Epithelial cell of proximal tubule (primary cell): ENCODE measurements at places on chromosomes 11 and 22. TPM values are rescaled to one million over a fixed set of nuclear protein-coding genes. Genes with fewer than 3 reads are reported as not detected.

Gene NXPE2
- not detected in 2 replicates for total RNA-seq

GRCh38 chr11:67276781-67277230 lies 10.5 kb downstream of the GRK2 start:
- DNase-seq = no peak

Gene ANKK1
- total RNA-seq = 0.17 TPM in 1 of 2 replicates, not detected in the other

- DNase-seq = no peak
Observed at GRCh38 chr11:47033439-47033838, 96.9 kb downstream of the CSTPP1 start.

Gene ZNRF3
- 12.2 and 15.6 TPM in 2 replicates for total RNA-seq

DNA sequence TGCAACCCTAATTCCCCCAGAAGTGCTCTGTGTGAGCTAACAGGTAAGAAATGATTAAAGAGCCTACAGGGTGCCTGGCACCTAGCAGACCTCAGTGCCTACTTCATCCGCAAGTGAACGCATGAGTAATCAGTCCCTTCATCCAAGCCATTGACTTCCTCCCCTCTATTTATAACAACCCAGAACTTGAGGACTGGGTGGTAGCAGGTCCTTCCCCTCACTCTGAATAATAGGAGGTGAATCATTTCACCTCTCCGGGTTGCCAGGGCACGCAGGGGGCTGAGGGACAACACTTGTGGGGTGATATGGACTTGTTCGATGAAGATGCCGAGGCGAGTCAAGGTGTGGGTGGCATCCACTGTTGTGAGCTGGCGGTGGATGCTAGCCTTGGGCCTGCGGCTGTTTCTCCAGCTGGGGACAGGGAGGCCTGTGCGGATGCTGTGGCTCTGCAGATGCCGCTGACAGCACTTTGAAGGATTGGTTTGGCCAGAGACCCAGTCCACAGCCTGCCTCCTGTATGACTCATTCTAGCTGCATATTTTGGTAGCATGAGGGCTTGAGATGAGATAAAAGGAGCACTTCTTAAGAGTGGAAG lies 11.7 kb upstream of the SORL1-AS1 start:
- no peak for DNase-seq

- no peak for DNase-seq
Observed at GRCh38 chr11:118921929-118922744, 3.6 kb downstream of the BCL9L start.

DNA sequence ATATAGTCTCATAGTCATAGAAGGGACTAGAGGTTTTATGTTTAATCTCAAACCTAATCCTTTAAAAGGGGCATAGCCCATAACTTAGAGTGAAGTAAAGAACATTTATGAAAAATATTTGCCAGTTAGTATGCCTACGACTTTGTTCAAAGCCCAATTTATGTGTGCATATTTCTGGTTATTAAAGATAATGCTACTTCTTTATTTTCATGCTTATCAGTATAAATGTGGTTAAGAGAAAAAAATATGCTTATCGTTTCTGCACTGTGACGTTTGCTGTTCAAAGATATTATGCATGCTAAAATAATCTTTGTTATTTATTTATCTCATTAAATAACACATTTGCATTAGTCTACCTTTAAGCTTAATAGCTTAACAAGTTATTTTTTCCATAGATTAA lies 343.9 kb downstream of the DYNC2H1 start:
- no peak for DNase-seq

- DNase-seq = no peak
Observed at GRCh38 chr11:11247086-11247485, 106.0 kb downstream of the CSNK2A3 start.

- no peak for DNase-seq
Observed at GRCh38 chr11:133843454-133843987, 1.8 kb downstream of the SPATA19 start.

GRCh38 chr11:71843858-71844257 lies 10.9 kb downstream of the DEFB108B start:
- DNase-seq = no peak

DNA sequence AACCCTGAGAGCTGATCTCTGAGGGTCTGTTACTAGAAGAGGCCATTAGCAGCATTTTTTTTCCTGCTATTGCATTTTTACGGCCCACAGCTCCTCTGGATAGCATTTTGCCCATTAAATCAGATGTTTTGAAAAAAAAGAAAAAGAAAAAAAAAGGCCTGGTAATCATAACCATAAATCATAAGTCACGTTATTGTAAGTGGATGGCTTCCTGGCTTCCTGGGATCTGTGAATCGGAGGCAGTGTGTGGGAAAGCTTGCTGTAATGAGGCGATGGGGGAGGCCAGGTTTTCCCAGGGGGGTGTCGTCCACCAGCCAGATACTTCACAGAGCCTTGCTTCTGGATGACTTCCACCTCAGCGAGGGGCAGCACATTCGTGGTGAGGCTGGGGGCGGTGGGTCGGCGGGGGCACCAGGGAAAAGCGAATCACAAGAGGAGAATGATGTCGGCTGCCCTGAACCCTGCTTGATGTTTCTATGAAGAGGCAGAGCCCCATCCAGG lies 106.5 kb upstream of the SYT13 start:
- DNase-seq = no peak

- DNase-seq = no peak
Observed at GRCh38 chr22:43263645-43264514, 76.9 kb upstream of the TTLL12 start.

- no peak for DNase-seq
Observed at GRCh38 chr11:88680806-88681205, 343.3 kb upstream of the CTSC start.

- DNase-seq = peak; percentile 22
Observed at GRCh38 chr11:121575250-121575962, 122.6 kb upstream of the SORL1-AS1 start.

Gene GGT1
- 14.5 and 32.1 TPM in 2 replicates for total RNA-seq

GRCh38 chr11:117743121-117743815 lies 53.7 kb downstream of the DSCAML1 start:
- DNase-seq = no peak

DNA sequence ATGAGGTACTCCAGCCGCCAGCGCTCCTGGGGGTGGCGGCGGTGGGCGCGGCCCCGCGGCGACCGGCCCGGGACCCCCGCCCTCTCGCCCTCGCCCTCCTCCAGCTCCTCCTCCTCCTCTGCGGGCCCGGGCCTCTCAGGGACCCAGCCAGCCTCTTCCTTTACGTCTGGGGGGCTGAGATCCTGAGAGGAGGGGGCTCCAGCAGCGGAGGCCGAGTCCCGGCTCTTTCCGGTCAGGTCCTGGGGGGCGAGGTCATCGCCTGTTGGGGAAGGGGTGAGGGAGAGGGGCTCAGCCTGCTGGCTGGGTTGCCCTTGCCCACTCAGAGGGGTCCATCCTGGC lies 4.3 kb downstream of the ZFTA start:
- no peak for DNase-seq

DNA sequence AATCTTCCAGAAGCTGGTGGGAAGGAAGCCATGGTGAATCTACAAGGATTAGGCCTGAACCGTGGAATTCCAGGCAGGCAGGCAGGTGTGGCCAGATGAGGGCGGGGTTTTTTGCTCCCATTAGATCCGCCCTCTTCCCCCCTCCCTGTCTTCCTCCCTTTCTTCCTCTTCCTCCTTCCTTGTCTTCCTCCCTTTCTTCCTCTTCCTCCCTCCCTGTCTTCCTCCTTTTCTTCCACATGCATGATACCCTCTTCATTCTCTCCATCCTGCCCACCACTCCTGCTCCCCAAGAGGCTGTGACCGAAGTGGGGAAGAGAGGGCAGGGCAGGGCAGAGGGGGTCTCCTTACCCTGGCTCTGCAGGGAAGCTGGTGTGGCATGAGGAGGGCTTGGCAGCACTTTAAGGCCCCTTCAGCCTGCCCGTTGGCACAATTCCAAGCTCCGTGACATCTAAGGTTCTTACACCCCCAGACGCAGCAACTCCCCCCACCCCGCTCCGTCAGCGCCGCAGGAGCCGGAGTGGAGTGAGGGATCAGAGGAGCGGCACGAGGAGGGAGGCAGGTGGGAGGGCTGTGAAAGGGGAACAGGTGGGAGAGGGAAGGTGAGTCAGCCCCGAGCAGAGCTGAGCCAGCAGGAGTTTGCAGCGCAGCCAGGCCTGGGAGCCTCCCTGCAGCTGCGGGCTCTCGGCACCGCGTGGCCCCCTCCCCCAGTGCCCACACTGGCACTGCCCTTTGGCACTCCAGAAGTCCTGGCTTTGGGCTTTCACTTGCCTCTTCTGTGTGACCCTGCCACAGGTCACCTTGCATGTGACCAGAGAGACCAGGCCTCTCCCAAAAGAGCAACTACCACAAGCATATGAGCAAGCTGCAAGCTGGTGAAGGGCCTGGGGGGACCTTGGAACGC lies 32.1 kb downstream of the KCNJ4 start:
- no peak for DNase-seq

Gene CCDC81
- total RNA-seq = 0.81 TPM in 1 of 2 replicates, not detected in the other

DNA sequence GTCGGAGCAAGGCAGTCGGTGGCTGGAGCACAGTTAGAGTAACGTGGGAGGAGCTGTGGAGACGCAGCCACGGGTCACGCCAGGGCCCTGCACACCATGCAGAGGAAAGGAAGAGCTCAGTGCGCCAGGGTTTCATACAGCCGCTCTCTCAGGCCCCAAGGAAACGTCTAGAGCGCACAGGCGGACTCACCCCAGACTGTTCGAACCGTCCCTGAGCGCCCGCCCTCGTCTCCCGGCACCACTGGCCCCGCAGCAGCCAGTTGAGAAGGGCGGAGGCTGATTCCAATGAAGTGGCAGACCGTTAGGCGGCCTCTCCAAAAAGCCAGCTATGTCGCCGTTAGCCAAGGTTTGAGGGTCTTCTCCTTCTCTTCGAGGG lies 483 bp upstream of the HYLS1 start:
- no peak for DNase-seq

- no peak for DNase-seq
Observed at GRCh38 chr11:127674754-127675153, 674.2 kb upstream of the KIRREL3 start.

Gene OR8D1
- total RNA-seq = not detected in 2 replicates

GRCh38 chr11:95276139-95276538 lies 45.1 kb upstream of the SESN3 start:
- no peak for DNase-seq

- no peak for DNase-seq
Observed at GRCh38 chr11:18312012-18312411, 9.9 kb downstream of the HPS5 start.

- DNase-seq = no peak
Observed at GRCh38 chr11:46559815-46560214, 34.0 kb downstream of the AMBRA1 start.

- DNase-seq = no peak
Observed at GRCh38 chr22:44207173-44207980, 26.7 kb downstream of the PARVG start.

Gene C22orf15
- total RNA-seq = 0.36 and 2.1 TPM in 2 replicates
